ENCODE measurements at places on chromosomes 1 and 21.

GRCh38 chr1:219434285-219434922 lies 178.5 kb downstream of the ZC3H11B start:
- no peak for DNase-seq

DNA sequence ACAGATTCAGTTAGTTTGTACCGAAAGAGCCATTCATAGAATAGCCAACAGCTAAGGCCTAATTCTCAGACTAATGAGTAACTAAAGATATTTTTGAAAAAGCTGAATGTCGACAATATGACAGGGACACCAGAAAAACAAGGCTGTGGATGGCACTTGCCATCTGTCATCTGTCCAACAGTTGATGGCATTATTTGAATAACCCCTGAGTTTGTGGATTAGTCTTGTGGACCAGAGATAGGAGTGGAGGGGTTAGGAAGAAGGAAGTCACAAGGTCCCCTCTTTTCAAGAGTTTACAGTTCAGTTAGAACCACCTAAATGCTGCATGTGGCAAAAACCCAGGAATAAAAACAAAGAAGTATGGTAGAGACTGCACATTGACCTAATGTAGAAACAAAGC lies 356.5 kb upstream of the DUSP10 start:
- DNase-seq, result no peak

DNA sequence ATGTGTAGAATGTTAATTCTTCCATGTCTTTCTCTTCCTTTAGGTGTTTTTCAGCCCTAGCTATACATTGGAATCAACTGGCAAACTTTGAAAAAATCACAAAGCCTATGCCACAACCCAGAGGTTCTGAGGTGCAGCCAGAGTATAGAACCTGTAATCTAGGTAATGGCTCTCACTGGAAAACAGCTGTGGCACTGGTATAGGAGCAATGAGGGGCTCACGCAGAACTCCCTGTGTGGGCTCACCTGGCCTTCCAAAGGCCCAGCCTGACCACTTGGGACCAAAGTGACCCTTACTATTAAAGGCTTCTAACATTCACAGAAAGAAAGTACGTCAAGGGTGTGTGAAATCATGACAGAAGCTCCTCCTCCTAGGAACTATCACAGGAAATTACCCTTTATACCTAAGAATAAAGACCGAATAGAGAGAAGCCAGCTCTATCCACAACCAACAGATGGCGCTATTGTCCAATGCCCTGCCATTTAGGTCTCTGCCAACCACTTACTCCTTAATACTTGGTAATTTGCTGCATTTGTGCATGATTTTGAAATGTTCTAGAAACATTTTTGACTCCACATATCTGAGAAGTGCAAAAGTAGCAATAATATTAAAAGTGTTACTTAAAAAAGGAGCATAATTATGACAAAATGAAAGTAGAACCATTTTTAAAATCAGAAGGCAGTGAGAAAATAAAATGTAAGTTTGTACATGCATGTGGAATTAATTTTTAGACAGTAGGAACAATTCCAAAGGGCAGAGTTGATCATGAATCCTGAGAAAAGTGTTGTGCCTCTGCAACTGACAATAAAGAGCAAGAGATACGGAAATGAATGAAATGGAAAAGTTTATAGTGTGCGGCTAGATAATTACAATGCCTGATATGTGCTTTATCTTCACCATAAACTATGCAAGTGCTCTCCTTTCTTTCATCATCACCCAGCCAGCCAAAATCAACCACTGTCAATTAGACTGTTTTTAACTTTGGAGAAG lies 93.1 kb upstream of the HAO2 start:
- DNase-seq, result no peak

DNA sequence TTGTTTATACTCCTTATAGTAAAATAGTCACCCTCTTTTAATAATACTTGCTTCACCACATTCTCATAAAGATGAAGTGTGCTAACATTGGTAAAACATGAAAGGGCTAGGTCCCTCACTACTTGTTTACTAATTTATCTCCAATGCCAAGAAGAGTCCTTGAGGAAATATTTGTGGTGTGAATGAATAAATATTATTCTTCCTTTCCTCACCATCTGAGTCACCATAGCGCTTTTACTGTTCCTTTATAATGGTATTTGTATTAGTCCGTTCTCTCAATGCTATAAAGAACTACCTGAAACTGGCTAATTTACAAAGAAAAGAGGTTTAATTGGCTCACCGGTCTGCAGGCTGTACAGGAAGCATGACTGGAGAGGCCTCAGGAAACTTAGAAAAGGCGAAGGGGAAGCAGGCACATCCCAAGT lies 222.8 kb upstream of the ZRANB2 start:
- no peak for DNase-seq

- DNase-seq, result no peak
Observed at GRCh38 chr1:5253036-5253435, 598.6 kb downstream of the AJAP1 start.

DNA sequence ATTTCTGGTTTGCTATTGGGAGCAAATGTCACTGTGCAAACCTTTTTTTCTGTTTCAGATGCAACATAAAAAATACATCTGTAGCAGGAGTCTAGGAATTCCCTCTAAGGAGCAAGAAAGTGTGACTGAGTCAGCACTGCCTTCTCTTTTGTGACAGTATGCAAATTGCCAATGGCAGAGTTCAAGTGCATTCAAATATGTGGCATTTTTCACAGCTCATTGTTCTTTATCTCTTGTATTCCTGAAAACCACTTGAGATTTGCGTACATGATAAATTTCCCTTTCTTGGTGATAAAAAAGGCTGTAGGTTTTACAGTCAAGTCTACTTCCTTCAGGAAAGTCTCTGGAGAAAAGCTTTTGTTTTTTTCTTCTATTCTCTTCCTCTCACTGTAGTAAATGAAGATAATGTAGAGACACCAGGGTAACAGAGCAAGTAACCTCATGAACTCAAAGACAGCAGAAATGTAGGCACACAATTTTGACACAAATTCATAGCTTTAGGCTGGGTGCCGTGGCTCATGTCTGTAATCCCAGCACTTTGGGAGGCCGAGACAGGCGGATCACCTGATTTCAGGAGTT lies 129.7 kb upstream of the L1TD1 start:
- DNase-seq, result no peak

- DNase-seq, result no peak
Observed at GRCh38 chr1:4253935-4254334, 353.9 kb upstream of the C1orf174 start.

DNA sequence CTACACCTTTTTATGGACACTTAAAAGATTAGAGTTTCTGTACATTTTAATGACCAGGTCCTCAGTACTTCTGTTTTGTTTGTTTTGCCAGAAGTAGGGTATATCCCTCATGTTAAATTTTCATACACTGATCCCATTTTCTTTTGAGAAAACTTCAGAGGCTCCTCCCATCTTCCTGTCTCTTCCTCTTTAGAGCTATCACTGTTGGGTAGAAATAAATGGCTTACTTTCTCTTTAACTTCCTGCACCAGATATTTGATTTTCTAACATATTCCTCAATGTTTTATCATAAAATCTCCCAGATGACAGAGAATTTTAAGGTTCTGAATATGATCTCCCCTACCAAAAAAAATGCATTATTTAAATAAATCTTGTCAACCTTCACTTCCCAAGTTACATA lies 23.4 kb downstream of the VAV3 start:
- no peak for DNase-seq

- DNase-seq, result no peak
Observed at GRCh38 chr21:41812679-41813078, 45.8 kb upstream of the RIPK4 start.

- DNase-seq, result no peak
Observed at GRCh38 chr1:60621368-60621851, 461.0 kb upstream of the NFIA start.

- DNase-seq, result no peak
Observed at GRCh38 chr1:211375146-211375818, 48.6 kb downstream of the TRAF5 start.

DNA sequence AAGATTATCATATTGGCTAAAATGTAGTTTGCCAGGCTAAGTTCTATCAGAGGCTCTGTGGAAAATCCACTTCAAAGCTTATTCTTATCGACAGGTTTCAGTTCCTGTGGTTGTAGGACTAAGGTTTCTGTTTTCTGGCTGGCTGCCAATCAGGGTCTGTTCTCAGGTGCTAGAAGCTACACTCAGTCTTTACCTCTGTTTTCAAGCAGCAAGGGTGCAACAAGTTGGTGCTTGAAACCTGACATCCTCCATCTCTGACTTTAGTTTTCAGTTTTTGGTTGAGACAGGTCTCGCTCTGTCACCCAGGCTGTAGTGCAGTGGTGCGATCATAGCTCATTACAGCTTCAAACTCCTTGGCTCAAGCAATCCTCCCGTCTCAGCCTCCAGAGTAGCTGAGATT lies 15.3 kb upstream of the TMCO2 start:
- DNase-seq, result no peak

GRCh38 chr1:10057796-10058195 lies 25.0 kb downstream of the UBE4B start:
- DNase-seq, result no peak
